T follicular helper cell (primary cell): ENCODE measurements at places on chromosomes 6 and 20.

- no peak for DNase-seq
Observed at GRCh38 chr6:30915591-30915946, 1.5 kb downstream of the VARS2 start.

GRCh38 chr6:149922642-149923326 is at the start of gene RAET1G:
Gene RAET1G (minus strand): TSS chr6:149923121. CDS start chr6:149923010, 111 bp downstream.
- DNase-seq = peak; percentile 75

GRCh38 chr20:1537731-1538058 is 19.8 kb downstream of the SIRPD start:
- DNase-seq = no peak

DNA sequence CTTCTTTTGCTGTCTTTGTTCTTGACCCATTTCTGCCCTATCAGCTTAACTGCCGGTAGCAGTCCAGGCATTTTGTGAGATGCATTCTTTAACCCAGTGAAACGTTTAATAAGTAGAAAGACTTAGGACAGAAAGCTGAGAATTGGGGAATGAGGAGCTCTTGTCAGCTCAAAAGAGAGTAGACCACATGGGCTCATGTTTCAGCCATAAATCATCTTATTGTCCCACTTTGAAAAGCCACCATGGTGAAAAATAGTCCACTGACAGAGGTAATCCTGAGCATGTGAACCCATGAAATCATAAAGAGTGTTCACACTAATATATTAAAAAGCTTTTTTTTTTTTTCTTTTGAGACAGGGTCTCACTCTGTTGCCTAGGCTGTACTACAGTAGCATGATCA is 16.3 kb downstream of the ORC3 start:
- no peak for DNase-seq

DNA sequence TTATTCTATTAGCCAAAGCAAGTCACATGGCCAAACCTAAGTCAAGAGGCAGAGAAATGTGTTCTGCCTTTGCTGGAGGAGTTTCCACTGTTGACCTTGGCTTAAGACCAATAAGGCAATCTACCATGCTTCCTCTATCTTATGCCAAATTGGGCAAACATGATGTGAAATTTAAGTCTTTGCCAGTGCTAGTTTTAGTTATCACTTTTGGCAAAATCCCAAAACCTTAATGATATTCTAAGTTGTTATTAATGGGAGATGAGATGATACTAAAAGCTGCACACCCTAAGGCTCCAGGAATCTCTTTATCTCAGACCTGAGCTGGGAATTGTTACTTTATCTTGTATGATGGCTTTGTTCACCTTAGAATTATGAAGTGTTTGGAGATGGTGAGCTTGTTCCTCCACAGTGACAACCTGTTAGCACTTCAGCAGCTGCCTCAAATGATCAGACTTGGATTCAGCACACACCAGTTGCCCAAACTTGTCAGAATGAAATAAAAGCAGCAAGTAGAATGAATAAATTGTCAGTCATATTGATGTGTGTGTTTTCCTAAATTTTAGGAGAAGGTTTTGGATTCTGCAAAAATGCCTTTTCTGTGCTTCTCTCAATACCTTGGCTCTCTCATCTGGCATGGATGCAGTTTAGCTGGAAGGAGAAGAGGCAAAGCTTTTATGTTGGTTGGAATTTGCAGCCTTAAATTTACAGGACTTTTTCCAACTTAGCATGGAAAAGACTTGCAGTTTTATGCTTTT is 49.3 kb downstream of the RIN2 start:
- DNase-seq = no peak
